ENCODE measurements at places on chromosomes 6 and 20.

DNA sequence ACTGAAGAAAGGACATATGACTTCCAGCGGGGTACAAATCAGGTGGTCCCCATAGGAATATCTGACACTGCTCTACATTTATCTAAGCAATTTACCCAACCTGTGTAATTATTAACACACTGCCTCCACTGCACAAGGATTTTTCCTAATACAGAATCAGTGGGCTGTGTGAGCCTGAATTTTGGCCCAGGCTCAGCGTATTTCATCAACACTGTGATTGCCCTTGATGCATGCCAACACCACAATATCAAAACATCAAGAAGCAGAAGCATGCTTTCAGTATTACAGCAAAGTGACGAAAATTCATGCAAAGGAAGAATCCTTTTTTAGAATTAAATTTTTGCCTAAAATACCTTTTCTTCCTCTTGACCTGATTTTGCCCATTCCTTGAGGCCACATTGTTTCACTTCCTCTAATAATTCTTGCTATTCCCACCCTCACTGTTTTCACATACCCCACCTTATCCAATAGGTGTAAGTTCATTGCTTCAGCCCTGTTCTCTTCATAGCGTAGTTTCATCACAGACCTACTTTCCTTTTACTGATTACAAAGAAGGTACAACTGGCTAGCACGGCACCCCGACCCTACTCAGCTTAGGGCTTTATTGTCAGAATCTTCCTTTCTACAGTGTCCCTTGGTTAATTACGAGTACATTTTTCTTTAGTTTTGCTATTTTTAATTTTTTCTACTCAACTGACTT, 83.7 kb upstream of the PTCHD4 start:
- DNase-seq: peak; percentile 10

DNA sequence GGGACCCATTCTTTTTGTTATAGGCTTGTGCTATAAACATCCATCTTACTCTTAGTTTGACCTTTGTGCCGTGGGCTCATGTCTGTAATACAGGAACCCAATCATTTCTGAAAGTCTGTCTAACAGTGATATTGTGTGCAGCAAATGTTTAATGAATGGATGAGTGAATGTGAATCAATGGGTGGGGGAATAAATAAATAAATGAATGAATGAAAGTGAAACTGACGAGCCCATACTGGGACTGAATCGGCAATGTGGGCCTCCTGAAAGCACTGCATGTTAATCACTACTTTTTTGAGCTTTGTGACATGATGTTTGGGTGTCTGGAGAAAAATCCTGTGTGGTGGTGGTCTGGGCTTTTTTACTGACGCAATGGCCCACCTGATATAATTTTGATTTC, 175.0 kb downstream of the GMPR start:
- DNase-seq: no peak

DNA sequence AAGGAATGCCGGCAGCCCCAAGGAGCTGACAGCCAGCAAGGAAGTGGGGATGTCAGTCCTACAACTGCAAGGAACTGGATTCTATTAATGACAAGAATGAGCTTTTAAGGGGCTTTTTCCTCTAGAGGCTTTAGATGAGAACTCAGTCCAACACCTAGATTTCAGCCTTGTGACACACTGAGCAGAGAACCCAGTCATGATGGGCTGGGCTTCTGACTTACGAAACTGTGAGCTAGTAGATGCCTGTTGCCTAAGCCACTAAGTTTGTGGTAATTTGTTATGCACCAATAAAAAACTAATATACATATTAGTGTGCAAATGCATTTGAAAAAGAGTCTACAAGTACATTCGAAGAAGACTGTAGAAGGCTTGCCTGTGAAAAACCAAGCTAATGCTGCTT, 263.3 kb downstream of the SOX4 start:
- DNase-seq: peak; percentile 40

- no peak for DNase-seq
These were observed 195.5 kb downstream of the EYA4 start for GRCh38 chr6:133436652-133437051.

GRCh38 chr20:63500902-63501817, 2.3 kb upstream of the EEF1A2 start:
- DNase-seq: no peak

DNA sequence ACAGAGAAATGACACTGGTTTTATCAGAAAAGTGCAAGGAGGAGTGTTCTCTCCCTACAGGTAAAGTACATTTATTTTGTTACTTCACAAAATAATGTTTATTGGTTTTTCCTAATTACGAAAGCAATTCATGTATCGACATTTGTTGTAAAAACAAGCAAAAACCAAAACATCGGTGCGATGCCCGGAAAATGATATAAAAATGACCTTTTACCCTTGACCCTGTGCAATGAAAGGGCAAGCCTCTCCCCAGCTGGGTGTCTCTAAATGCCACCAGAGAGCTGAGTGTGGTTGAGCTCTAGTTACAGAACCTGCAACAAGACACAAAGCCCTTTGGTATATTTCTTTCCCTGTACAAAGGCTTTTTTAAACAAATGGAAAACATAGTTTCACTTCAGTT, 65.4 kb downstream of the CD164 start:
- DNase-seq: no peak

- peak; percentile 44 for DNase-seq
These were observed 3.5 kb upstream of the DDR1 start for GRCh38 chr6:30880698-30881252.

- DNase-seq: no peak
These were observed 22.3 kb upstream of the BMP7 start for GRCh38 chr20:57288651-57289277.

GRCh38 chr6:124396361-124396760, 565.9 kb upstream of the RNF217 start:
- no peak for DNase-seq

GRCh38 chr20:45983279-45983743, 11.3 kb upstream of the ZNF335 start:
- no peak for DNase-seq

- no peak for DNase-seq
These were observed 100.6 kb downstream of the CRYBG1 start for GRCh38 chr6:106461084-106461483.

- DNase-seq: no peak
These were observed 79.5 kb downstream of the CDH4 start for GRCh38 chr20:61331543-61331942.

- peak; percentile 21 for DNase-seq
These were observed 830 bp upstream of the CYP24A1 start for GRCh38 chr20:54174457-54175175.

DNA sequence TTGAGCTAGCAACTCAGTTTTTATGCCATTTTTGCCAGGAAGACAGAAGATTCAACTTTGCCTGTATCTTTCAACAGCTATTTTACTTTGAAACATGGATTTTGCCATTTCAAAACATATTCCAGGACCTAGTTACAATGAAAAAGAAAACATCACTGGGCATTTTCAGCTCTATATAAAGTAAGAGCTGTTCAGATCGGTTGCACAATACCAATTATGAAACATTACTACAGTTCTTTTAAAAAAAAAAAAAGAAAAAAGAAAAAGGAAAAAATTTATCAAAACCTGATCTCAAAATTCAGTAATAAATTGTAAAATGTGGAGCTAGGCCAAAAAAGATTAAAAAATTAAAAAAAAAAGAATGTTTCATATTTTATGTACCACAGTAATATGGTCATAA, 15.6 kb downstream of the BCLAF1 start:
- DNase-seq: peak; percentile 23

- no peak for DNase-seq
These were observed 78.0 kb downstream of the TRMT11 start for GRCh38 chr6:126064257-126064747.

- peak; percentile 66 for DNase-seq
These were observed 4.3 kb downstream of the MICA start for GRCh38 chr6:31407699-31408098.

DNA sequence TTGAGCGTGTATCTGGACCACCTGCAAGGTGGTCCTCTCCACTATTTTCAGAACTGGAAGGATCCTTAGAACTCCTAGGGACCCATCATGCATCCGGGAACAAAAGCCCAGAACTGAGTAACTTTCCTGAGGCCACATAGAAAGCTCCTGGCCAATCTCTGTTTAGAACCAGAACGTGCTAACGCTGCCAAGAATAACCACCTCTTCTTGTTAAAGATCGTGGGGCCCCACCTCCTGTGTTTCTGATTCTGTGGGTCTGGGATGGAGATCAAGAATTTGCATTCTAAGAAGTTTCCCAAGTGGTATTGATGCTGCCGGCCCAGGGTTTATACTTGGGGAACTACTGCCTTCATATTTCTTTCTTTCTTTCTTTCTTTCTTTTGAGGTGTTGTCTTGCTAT, 13.3 kb downstream of the CD40 start:
- DNase-seq: no peak

- DNase-seq: no peak
These were observed 16.1 kb upstream of the B4GALT5 start for GRCh38 chr20:49729780-49730179.

DNA sequence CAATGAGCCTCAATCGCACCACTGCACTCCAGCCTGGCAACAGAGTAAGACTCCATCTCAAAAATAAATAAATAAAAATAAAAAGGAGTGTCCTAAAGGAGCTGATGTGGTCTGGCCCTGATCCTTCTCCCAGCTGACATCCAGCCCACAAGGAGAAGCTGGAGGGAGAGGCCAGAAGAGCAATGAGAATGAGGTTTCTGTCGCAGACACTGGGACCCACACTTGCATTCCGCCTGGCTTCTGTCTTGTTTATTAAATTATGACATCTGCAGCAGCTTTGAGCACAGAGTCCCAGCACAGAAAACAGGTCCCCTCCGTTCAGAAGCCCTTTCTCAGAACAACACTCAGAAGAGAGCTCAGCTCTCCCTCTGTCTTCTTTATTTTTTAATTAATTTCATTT, 10.3 kb upstream of the E2F1 start:
- no peak for DNase-seq

- DNase-seq: no peak
These were observed 38.2 kb downstream of the MYLIP start for GRCh38 chr6:16166871-16167608.

DNA sequence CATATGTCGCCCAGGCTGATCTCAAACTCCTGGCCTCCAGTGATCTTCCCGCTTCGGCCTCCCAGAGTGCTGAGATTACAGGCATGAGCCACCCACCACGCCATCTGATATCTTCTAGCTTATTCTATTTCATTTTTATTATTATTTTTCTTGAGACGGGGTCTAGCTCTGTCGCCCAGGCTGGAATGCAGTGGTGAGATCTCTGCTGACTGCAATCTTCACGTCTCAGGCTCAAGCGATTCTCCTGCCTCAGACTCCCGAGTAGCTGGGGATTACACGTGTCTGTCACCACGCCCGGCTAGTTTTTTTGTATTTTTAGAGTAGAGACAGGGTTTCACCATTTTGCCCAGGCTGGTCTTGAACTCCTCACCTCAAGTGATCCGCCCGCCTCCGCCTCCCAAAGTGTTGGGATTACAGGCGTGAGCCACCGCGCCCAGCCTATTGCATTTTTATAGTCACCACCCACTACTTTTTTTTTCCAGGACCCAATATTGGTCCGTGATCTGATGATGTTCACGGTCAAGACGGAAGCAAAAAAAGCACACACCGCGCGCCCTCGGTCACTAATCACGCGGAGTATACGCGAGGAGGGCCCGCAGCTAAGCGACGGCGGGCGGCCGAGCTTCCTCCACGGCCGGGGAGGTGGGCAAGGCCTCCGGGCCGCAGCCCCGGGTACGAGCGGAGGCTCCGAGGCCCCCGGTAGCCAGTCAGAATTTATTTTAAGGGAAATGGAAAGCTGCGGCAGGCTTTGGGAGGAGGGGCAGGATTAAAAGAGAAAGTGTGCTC, 1.1 kb upstream of the LSM14B start:
- no peak for DNase-seq

DNA sequence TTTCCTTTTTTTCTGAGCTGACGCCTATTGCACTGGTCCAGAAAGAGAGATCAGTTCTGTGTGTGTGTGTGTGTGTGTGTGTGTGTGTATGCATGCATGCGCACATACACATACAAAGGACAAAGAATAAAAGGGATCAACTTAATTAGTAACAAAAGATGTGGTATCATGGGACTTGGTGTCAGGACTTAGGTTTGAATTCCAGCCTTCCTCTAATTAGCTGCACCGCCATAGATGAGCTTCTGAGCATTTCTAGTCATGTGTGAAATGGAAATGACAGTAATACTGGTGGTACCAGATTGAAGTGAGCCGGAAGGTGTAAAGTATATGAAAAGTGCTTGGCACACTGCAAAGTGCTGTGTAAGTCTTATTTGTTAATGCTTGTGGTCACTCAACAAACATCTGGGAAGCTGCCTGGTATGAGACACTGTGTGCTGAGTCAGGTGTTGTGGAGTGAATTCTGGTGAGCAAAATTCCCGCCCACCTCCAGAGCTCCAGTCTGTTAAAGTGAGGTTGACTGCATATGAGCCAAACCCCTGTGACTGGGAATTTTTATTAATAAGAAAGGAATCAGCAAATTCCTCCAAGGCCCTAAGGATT, 12.4 kb downstream of the DAAM2 start:
- DNase-seq: peak; percentile 56

GRCh38 chr20:24720957-24721356, 228.1 kb upstream of the CST7 start:
- DNase-seq: no peak

DNA sequence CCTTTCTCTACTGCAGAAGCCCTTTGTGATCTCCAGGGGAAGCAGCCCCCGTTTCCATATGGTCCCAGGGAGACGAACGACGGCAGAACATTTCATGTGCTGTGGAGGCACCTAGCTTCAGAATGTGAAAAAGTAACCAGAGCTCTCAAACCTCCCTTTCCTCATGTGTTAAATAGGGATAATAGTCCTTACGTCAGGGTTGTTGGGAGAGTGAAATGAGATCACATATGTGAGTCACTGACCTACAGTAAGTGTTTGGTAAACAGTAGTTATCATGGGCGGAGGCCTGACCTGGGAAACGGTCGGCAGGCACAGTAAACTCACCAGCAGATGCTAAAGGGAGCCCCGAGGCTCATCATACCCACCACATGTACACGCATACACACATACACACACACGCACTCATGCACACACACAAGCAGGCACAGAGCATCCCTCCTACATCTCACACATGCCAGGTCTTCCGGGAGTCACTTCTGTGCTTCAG, 89.7 kb downstream of the LY86 start:
- DNase-seq: no peak

DNA sequence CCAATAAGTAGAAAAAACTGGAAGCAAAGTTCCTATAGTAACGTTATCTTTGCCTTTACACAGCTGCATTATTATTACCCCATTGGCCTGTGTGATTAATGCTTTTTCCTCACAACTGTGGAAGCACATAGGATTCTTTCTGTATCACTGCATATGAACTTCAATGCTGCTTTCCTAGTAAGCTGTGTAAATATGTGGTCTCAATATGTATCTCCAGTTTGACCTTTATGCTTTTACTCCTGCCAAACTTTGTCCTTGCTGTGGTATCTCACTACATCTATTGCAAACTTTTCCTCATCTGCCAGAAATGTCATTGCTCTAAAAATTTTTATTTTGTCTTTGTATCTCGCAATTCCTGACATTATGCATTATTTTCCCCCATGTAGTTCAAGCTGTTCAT, 168.6 kb downstream of the ZFAND3 start:
- peak; percentile 68 for DNase-seq

GRCh38 chr6:132405143-132405915, 4.1 kb upstream of the MOXD1 start:
- no peak for DNase-seq

- DNase-seq: no peak
These were observed 30.0 kb upstream of the AKIRIN2 start for GRCh38 chr6:87731818-87732661.

GRCh38 chr6:90406142-90406794, 109.6 kb upstream of the BACH2 start:
- peak; percentile 52 for DNase-seq
